Activated CD4-positive, CD25-positive, alpha-beta regulatory T cell treated with anti-CD3 and anti-CD28 coated beads, Interleukin-2, amount 50 U/mL, for 72 hours (primary cell): ENCODE measurements at places on chromosomes 6 and 20.
A peak's percentile ranks its signal among the peaks of the same experiment; 100 is the strongest.

DNA sequence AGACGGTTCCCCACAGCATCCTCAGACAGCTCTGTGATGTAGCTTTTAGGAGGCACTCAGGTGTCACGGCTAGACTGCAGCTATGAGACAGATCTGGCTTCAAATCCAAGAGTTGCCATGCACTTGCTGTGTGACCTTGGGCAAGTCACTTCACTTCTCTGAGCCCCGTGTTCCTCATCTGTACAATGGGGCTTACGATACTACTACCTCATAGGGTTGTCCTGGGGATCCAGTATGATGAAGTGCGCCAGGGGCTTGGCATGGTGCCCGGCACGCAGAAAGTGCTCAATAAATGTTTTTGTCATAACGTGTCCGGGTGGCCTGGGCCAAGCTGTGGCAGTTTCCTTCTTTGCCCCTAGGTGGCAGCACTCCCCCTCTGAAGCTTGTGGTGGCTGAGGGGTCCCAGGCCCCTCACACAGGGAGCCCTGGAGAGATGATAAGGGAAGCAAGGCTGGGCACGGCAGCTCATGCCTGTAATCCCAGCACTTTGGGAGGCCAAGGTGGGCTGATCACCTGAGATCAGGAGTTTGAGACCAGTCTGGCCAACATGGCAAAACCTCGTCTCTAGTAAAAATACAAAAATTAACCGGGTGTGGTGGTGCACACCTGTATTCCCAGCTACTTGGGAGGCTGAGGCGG, 19.1 kb upstream of the CHMP4B start:
- peak; percentile 63 for DNase-seq

DNA sequence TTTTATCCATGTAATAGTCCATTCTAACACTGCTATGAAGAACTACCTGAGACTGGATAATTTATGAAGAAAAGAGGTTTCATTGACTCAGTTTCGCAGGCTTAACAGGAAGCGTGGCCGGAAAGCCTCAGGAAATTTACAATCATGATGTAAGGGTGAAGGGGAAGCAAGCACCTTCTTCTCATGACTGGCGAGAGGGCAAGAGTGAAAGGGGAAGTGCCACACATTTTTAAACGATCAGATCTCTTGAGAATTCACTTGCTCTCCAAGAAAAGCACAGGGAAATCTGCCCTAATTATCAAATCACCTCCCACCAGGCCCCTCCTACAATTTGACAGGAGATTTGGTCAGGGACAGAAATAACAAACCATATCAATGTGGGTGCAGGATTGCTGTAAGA, 859.7 kb downstream of the EPHA7 start:
- no peak for DNase-seq

- no peak for DNase-seq
Measured at GRCh38 chr6:52704060-52704459, 33.1 kb downstream of the TMEM14A start.

GRCh38 chr20:4898282-4899244, 102.7 kb downstream of the SLC23A2 start:
- DNase-seq: no peak

DNA sequence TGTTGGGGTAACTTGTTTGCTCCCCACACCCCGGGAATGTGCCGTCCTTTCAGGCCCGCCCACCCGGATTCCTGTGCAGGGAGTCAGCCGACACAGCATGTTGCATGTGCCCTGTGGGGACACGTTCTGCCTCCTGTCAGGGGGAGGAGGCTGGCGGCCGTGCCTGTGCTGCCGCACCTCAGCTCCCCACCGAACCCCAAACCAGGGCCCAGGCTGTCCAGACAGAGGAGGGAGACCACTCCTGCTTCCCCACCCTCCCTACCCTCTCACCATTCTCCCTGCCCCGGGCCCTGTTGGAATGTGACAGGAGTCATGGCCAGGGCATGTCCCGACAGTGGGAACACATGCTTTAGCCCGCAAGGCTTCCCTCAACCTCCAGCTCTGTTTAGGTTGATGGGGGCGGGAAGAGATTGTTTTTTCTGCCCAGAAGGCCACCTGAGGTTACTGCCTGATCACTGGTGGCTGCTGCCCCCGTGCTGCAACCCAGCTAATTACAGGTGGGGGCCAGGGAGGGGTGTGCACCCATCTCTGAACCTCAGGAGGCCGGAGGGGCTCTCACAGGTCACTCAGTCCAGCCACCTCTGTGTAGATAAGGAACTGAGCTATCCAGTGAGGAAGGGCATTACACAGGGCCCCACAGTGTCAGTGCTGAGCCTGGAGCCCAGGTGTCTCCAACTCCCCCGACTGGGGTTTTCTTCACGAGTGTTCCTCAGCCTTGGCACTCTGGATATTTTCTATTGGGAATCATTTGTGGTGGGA, 13.6 kb downstream of the LRRC73 start:
- no peak for DNase-seq

GRCh38 chr6:16837217-16837972, 76.1 kb upstream of the ATXN1 start:
- DNase-seq: no peak

GRCh38 chr6:20575704-20576451, 41.6 kb downstream of the CDKAL1 start:
- DNase-seq: no peak

DNA sequence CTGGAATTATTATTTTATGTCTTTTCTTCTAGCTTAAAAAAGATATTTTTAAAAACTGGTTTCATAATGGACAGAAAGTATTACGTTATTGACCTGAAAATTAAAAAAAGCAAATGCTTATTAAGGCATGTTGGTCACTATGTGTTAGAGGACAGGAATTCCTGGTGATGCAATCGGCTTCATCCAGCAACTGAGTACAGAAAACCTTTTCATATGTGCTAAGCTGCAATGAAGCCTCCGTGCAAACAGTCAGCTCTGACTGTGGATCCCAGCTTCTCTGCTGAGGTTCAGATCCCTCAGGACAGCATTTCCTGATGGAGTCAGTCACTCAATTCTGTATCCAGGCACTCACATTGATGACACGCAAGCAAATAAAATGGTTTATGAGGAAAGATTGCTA, 22.7 kb upstream of the BMP2 start:
- no peak for DNase-seq

GRCh38 chr20:48716086-48716485, 111.7 kb downstream of the PREX1 start:
- peak; percentile 51 for DNase-seq

DNA sequence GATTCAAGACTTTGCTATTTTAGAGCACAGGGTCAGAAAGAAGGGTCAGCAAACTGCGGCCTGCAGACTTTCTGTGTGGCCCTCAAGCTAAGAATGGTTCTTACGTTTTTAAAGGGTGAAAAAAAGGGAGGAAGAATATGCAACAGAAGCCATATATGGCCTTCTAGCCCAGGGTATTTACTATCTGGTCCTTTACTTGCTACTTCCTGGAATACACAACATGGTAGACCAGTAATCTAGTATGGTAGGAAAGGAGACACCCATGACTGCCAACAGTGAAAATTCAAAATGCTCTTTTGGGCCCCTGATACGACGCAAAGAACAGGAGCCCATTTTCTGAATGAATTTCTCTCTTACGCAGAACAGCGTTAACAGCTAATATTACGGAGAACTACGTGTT, 60.4 kb upstream of the EMILIN3 start:
- DNase-seq: no peak

DNA sequence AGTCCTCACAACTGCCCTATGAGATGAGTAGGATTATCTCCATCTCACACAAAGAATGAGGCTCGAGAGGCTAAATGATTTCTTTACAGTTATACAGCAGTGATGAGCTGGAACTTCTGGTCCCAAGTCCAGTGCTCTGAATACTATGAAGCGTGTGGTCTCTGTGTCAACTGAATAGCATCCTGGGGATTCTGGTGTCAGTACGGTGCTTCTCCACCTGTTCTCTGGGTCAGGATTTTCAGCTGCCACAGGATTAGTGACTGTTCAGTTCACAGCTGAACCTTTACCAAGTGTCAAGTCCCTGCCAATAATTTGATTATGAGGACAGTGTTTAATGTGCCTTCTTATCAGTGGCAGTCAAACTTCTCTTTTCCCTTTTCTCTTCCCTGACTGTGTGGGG, 5.2 kb upstream of the MAFB start:
- no peak for DNase-seq

DNA sequence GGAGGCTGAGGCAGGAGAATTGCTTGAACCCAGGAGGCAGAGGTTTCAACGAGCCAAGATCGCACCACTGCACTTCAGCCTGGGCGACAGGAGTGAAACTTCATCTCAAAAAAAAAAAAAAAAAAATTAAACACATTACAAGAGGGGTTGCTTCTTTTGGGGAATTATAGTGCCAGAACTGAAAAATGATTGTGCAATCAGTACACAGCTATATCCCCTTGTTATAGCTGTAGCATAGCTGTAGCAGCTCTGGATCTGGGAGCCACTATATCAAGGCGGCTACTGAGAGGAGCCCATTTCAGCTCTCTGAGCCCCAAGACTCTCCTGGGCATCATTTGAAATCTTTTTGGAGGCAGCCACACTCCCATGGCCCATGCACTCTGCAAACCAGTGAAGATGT, 334.3 kb downstream of the TFAP2A start:
- DNase-seq: no peak

DNA sequence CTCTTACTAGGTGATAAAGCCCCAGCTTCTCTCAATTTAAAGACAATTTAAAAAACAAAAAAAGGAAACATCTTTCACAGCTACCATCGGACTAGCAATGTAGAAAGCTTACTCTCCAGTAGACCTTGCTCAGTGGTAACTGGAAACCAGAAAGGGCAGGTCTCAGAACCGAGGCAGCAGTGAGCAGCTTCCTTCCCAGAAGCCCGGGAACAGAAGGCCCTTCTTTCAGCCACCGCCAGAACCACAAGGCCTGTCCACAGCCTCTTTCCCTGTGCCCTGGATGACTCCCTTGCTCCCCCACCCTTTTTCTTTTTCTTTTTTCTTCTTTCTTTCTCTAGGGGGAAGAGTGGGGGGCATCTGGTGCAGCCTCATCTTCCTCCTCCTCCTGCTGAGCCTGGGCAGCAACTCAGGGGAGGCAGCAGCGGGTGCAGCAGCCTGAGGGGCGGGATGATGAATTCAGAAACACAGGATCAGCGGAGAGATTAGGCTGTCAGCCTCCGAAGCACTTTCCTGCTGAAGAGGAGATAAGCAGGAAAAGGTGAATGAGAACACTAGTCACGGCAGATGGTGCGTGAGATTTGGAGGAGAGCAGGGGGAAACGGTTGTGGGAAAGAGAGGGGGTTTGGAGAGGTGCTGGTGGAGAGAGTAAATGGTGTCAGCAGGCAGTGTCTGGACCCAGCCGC, 158.5 kb downstream of the ID4 start:
- DNase-seq: no peak

DNA sequence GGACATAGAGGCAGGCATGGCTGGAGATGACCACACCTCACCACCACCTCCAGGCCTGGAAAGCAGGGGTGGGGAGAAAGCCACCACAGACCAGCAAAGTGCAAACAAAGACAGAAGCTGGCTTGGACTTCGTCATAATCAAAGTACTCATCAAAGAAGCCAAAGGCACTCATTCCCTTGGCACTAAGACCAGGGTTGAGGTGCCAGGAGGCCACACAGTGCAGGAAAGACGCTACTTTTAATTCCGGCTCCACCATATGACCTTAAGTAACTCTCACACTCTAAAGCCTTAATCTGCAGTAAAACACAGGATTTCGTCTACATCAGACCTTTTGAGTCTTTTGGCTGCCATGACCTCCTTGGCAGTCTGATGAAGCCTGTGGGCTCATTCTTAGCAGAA, 123.1 kb downstream of the HIVEP2 start:
- DNase-seq: peak; percentile 32

GRCh38 chr6:168938546-168938945, 315.1 kb downstream of the THBS2 start:
- no peak for DNase-seq

DNA sequence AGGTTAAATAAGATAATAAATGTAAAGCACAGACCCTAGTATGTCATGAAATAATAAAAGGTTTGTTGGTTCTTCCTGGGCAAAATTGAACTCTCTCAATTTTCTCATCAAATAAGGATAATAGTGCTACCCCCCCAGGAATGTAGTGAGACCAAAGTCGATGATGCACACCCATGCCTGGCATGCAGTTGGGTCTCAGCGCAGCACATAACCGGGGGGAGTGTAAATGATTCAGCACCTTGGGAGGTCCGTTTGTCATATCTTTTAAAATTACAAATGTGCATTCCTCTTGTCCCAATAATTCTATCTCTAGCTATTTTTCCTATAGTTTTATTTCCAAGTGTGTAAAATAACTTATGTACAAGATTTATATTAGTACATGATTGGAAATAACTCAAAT, 31.3 kb upstream of the CCDC167 start:
- no peak for DNase-seq

- no peak for DNase-seq
Measured at GRCh38 chr6:19153270-19153980, 683.7 kb upstream of the ID4 start.
